ENCODE measurements at places on chromosomes 12 and 14.
A peak's percentile ranks its signal among the peaks of the same experiment; 100 is the strongest.

GRCh38 chr12:19415563-19415962, 23.7 kb upstream of the AEBP2 start:
- DNase-seq, result no peak

- DNase-seq, result peak; percentile 71
These were observed 499 bp downstream of the TOGARAM1 start for GRCh38 chr14:44962334-44963043.

DNA sequence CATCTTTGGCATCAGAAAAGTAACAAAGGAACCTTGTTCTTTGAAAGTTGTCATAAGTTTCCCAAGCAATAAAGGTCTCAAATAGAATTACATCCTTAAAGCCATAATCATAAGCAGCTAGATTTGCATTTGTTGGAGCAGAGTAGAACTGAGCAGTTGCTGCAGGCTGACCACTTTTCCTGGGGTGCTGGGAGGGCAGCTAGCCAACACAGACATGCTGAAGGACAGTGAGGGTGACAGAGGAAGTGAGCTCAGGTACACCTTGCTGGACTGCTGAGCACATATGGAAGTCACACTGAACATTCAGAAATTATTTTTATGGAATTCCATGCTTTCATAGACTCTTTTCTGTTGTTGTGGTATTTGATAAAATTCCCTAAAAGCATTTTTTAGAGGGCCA, 66.2 kb downstream of the MARK3 start:
- no peak for DNase-seq

DNA sequence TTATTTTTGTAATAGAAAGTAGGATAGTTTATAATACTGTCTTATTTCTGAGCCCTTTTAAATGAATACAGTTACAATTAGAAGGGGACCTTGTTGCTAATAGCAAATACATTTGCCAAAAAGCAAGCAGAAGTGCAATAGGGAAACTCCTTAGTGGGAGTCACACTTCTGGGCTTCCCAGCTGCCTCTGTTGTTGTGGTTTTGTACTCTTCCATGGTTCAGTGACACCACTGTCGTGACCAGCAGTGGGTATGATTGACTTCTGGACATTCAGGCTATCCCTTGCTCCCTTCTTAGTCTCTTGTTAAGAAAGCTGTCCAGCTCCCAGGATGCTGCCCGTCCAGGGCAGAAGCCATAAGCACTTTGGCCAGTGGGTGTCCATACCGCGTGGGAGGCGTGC, 22.6 kb downstream of the TCTN1 start:
- DNase-seq, result no peak

DNA sequence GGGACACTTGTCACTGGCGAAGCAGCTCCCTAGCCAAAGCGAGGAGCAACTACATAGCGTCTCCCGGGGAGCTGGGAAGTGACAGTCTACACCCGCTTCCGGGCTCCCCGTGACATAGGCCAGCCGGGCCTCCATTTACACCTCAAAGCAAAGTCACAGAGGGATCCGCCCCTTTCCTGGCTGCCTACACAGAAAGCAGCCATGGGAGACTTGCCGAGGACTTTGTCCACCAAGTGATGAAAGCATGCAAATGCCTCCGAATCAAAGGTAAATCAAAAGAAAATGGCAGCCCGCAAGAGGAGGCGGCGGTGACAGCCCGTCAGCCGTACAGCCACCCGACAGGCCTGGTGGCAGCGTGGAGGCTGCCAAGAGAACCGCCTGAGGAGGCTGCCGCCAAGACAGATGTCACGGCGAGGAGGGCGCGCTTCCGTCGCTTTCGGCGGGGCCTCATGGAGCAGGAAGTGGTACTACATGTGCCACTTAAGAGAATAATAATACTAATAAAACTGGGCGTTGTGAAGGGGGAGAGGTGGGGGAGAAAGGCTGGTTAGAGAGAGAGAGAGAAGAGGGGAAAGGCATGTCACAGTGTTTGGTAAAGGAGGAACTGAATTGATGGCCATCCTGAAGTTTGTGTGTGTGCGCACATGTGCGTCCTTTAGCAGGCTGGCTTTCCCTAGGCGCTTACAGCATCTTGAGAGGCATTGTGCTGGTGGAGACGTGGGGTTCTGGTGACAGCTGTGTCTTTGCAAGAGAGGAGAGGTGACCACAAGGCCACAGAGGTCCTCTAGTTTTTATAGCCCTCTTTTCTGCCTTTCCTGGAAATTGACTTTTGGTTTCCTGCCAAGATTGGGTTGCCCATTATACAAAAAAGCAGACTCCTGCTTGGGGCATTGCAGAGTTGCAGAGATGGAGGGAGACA, 661.7 kb downstream of the VRK1 start:
- DNase-seq, result no peak

DNA sequence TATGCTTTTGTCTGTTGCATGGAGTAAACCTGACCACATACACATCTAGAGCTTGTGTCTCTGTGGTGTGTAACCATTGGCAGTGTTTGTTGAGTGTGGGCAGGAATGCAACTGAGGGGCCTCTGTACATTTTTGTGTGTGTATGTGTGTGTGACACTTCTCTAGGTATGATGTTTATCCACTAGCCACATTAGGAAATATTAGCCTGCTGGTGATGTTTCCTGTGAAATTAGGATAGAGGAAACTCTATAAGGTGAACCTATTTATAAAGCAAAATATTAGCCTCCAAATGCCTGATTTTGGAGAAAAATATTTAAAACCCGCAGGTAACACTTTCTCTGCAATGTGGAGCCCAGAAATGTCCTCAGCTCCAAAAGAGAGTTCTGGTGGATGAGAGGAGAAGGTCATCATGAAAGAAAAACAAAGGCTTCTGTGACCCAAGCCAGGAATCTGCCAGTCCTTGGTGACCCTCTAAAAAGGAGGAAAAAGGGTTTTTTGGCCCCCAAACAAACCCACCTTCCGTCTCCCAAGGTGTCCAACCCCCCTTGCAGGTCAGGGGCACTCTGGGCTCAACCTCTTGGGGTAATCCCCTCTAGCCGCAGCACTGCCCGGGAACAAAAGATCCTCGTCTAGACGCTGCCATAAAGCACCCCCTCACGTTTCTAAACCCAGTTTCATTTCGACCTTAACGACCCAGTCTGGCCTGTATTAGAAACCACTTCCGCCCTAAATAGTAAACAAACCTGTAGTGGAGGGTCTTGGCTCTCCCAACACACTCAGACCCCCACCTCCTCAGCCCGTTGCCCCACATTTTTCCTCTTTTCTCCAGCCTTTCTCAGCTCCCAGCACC, 3.1 kb upstream of the HOTAIR start:
- DNase-seq, result peak; percentile 34

- no peak for DNase-seq
These were observed 165.5 kb downstream of the KIF21A start for GRCh38 chr12:39277416-39277815.

- peak; percentile 35 for DNase-seq
These were observed 87.0 kb downstream of the FRMD6 start for GRCh38 chr14:51738754-51739153.

DNA sequence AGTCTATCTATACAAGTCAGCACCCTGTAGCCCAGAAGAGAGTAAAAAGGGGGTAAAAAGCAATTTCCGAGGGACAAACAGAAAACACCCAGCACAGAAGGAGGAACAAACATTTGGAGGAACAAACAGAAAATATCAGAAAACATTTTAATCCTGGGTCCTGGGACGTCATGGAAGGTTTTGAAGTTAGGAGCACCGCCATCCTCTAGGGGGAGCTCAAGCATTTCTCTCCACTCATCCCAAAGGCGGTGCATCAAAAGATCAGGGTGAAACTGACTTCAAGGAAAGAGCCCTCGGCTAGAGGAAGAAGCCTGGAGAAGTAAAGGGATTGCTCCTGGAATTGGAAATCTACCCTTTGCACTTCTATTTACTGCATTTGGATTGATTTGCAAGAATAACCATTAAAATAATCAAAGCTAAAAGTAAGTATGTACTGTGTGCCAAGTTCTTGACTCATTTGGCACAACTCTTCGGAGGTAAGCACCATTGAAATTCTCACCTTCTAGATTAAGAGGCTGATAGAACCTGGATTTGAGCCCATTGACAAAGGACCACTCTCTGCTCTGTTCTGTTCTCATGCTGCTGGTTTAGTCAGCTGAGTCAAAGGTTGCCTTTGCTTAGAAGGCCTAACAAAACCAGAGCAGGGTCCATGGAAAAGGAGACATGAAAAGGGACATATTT, 17.2 kb upstream of the POC1B start:
- peak; percentile 80 for DNase-seq

- DNase-seq, result no peak
These were observed 217.5 kb downstream of the DPY19L2 start for GRCh38 chr12:63450816-63451215.

- no peak for DNase-seq
These were observed 4.6 kb downstream of the PSEN1 start for GRCh38 chr14:73140811-73141323.

DNA sequence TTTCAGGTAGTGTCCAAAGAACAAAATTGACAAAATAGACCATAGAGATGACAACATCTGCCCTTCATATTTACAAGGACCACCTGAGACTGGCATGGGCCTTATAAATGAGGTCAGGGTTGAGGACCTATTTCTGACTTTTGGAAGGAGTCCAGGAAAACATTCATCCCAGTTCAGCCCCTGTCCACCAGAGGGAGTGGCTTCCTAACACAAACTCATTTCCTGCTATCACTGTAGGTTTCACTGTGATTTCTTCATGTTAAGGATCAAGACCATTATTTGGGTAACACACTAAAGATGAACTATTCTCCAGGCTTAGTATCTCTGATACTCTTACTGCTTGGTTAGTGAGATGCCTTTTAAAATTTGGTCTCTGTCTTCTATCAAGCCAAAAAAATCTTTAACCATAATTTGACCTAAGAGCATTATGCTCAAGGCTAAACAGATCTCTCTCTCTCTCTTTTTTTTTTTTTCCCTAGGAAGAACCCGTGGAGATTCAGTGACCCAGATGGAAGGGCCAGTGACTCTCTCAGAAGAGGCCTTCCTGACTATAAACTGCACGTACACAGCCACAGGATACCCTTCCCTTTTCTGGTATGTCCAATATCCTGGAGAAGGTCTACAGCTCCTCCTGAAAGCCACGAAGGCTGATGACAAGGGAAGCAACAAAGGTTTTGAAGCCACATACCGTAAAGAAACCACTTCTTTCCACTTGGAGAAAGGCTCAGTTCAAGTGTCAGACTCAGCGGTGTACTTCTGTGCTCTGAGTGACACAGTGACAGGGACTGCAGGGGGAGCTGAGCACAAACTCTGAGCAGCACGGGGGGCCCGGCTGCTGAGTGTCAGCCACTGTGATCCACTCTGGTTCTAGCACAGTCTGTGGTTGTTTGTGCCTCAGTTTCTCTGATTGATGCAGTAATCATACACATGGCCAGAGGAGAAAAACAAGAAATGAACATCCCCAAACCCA, 267.6 kb upstream of the OR4E1 start:
- peak; percentile 53 for DNase-seq

DNA sequence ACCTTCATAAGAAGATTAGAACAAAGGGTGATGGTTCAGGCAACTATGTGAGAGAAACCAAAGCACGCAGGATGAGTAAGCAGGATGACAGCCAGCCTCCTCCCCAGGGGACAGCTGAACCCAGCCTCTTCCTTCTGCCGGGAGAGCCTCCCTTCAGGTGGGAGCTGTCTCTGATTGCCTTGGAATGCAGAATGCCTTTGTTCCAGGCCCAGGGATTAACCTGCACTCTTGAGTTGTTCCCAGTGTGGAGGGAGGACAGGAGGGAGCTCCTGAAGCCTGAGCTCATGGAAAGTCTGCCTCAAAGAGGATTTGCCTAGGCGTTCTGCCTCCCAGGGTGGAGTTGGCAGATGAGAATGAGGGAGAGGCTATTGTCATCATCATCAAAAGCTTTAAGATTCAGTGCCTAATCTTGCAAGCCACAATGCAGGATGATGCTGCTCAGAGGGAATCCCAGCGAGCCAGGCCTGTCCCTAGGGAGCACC, 3.6 kb upstream of the KRT6A start:
- DNase-seq, result no peak

DNA sequence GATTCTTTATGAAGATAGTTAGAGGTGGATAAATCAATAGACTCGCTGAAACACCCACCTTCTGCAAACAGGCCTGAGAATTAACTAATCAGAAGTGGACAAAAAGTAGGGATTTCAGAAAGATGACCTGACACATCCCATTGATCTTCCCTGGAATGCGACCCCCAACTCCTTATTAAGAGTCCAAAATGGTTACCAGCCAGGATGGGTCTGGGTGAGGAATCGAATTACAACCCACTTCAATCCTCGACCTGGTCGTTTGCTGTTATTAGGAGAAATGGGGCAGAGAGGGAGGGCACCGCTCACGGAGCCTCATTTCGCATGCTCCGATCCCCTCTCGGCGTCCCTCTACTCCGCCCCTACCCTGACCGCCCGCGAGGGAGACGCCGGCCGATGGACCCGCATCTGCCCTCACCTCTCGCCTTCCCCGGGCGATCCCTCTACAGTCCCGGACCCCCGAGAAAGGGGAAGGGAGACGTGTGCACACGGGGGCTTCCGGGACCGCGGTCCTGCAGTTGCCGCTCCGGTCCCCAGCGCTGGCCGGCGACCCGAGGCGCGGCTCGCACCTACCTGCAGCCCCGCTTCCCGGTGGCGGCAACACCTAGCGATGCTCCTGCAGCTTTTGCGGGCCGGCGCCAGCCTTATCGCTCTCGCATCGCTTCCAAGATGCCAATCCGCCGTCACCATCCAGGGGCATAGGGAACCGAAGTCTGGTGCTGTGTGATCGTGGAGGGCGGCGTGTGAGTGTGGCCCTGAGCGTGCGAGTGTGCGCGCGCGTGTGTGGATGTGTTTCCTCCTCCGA, 69.3 kb upstream of the USP15 start:
- DNase-seq, result no peak

DNA sequence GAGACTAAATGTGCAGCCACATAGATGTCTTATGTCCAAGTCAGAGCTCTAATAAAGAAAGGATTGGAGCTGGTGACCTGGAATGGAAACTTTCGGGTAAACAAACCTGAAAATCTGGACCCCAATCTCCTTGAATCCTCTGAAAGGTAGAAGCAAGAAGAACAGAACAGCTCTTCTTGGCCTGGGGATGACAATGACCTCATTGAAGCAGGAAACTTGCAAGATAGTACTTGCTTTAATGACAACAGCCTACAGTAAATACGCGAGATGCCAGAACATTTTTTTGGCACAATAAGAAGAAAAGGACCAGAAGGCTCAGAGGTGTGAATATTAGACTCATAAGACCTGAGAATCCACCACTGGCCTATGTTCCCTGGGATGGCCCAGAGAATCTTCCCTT, 4.1 kb upstream of the PRIMA1 start:
- no peak for DNase-seq

- DNase-seq, result peak; percentile 69
These were observed 1.4 kb downstream of the MAP3K9 start for GRCh38 chr14:70807898-70808415.

- DNase-seq, result no peak
These were observed 160.9 kb downstream of the VRK1 start for GRCh38 chr14:96958057-96958456.

GRCh38 chr14:31770271-31770670, 209.1 kb downstream of the NUBPL start:
- DNase-seq, result no peak

- no peak for DNase-seq
These were observed 34.8 kb downstream of the TMCC3 start for GRCh38 chr12:94615260-94616181.
